ENCODE measurements at places on chromosomes 2 and 18. TPM values are rescaled to one million over a fixed set of nuclear protein-coding genes. Genes with fewer than 3 reads are reported as not detected.

DNA sequence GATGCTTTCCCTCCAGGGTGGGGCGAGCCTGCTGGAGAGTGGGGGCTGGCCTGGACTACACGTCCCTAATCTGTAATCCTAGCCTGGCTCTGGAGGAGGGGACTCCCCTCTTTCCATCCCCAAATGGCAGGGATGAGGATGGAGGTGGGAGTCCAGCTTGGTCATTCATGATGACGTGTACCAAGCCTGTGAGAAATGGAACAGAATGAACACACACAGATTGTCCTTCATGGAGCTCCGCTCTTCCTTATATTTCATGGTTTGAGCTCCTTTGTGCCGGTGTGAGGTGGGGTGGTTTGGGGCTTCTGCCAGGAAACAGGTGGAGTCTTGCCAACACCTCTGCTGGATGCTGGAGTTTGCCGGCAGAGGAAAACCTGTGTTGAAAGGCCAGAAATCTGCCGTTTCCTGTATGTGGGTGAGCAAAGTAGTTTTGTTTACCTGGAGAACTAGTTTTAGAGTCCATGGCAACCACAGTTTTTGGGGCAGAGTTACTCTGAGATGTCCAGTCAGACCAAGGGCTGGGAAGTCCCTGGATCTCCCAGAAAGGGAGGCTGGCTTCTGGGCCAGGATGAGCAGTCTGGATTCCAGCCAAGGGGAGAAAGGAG is 417.6 kb upstream of the MEX3C start:
- no peak overlapping the region for H3K4me3 ChIP-seq
- no peak overlapping the region for H3K27ac ChIP-seq
- DNase-seq: no peak
- H3K36me3 ChIP-seq: no peaks in the 10 kb centered on the region

DNA sequence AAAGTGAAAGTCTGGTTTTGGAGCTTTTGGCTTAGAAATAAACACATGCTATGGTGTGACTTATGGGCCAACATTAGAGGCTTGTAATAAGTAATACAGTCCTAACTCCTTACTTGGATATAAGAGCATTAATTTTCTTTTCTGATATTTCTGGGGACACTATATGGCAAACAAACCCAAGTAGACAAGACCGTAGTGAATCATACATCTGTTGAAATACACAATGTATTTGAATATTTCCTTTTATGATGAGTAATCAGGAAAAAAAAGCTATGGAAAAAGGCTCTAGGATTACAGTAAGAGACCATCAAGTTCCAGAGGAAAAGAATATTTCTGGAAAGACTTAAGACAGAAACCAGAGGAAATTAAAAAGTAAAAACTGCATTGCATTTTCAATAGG is 146.0 kb upstream of the CYP26B1 start:
- H3K4me3 ChIP-seq: no peak overlapping the region
- no peaks in the 10 kb centered on the region for H3K36me3 ChIP-seq
- no peak overlapping the region for H3K27ac ChIP-seq
- no peak for DNase-seq

DNA sequence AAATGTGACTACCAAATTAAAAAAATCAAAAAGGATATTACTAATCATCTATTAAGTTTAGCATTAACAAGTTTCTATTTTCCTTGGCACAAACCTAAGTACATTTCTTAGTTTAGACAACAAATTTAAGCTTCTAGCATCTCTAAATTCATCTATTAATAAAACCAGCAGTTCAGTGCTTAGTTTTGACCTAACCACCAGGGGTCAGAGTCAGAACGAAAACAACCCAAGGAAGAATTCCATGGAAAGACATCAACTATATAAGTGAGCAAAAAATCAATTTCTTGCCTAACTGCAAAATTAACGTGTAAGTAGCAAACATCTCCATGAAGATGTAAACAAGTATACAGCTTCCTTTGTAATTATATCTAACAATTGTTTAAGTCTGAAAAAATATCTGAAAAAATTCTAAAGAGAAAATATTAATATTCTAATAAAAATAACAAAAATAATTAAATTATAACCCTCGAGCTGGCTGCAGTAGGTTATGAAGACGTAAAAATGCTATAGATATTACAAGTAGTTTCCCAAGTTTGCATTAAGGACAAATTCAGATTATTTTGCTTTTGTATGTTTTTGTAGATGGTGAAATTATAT is 83.7 kb downstream of the CERKL start:
- no peaks in the 10 kb centered on the region for H3K36me3 ChIP-seq
- no peaks in the 10 kb centered on the region for H3K4me1 ChIP-seq
- no peak overlapping the region for H3K27ac ChIP-seq
- H3K4me3 ChIP-seq: no peak overlapping the region
- H3K27me3 ChIP-seq: peaks cover 6% of the 10 kb centered on the region

DNA sequence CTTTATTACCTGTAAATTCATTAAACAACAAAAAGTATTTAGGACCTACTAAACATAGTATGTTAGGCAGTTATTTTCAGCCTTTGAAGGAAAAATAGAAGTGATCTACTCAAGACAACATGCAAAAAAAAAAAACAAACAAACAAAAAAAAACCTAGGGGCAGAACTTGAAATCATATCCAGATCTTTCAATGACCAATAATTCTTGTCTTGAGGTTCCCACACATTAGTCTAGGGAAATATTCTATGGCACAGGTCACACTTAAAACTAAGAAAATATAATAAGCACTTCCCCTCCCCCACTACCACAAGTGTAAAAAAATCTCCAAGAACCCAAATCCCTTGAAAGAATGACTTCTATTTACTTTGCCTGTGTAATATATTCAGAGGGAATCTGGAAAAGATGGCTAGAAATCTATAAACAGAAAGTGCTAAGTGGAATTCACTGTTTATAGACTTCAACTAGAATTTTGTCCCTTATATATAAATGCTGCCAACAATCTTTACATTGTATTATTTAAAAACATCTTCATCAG is 3.5 kb downstream of the PELI1 start:
- H3K4me1 ChIP-seq: peaks cover 41% of the 10 kb centered on the region
- no peak overlapping the region for H3K27ac ChIP-seq
- H3K27me3 ChIP-seq: no peaks in the 10 kb centered on the region
- no peak overlapping the region for H3K4me3 ChIP-seq

GRCh38 chr2:237254911-237255578 is 158.9 kb downstream of the COL6A3 start:
- H3K27me3 ChIP-seq: peaks cover 7% of the 10 kb centered on the region
- H3K27ac ChIP-seq: no peak overlapping the region
- no peaks in the 10 kb centered on the region for H3K4me1 ChIP-seq
- no peak for DNase-seq

- no peak overlapping the region for H3K27ac ChIP-seq
- H3K4me3 ChIP-seq: no peak overlapping the region
- no peaks in the 10 kb centered on the region for H3K36me3 ChIP-seq
- H3K27me3 ChIP-seq: no peaks in the 10 kb centered on the region
- H3K4me1 ChIP-seq: peaks cover 41% of the 10 kb centered on the region
These were observed 5.3 kb upstream of the MBP start for GRCh38 chr18:77137851-77138250.

- peaks cover 93% of the 10 kb centered on the region for H3K4me1 ChIP-seq
- no peaks in the 10 kb centered on the region for H3K36me3 ChIP-seq
- no peaks in the 10 kb centered on the region for H3K27me3 ChIP-seq
- peak overlapping the region; percentile 72 for H3K4me3 ChIP-seq
These were observed 115.0 kb downstream of the SPTBN1 start for GRCh38 chr2:54570925-54571694.

DNA sequence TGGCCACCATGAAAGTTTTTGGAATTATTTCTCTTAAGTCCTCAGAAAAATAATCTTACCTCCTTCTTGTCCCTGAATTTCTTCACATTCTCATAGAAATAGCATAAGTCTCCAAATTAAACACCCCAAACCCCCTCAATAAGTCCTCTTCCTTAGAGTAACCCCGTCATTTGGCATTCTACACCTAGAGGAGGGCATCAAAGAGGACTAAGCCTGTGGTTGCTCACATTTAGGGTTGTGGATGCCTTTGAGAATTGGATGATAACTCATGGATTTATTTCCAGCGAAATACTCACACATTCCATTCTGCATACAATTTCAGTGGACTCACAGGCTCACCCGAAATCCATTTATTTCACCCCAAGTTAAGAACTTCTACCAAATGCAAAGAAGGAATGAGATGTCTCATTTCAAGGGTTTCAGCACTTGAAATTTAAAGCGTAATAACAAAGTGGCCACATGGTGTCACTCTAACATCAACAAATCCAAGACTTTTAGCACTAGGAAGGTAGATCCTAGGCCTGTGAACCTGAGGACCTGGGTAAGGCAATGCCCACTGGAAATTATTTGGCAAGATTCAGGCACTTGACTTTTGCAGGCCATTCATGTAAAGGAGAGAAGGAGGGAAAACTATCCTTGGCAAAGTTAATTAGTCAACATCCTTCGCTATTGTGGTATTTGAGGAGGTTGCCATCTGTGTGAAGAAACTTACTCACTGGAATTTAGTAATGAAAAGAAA is 24.6 kb downstream of the DYTN start:
- H3K27me3 ChIP-seq: no peaks in the 10 kb centered on the region
- no peaks in the 10 kb centered on the region for H3K4me1 ChIP-seq
- no peak overlapping the region for H3K27ac ChIP-seq
- DNase-seq: no peak
- no peaks in the 10 kb centered on the region for H3K36me3 ChIP-seq

DNA sequence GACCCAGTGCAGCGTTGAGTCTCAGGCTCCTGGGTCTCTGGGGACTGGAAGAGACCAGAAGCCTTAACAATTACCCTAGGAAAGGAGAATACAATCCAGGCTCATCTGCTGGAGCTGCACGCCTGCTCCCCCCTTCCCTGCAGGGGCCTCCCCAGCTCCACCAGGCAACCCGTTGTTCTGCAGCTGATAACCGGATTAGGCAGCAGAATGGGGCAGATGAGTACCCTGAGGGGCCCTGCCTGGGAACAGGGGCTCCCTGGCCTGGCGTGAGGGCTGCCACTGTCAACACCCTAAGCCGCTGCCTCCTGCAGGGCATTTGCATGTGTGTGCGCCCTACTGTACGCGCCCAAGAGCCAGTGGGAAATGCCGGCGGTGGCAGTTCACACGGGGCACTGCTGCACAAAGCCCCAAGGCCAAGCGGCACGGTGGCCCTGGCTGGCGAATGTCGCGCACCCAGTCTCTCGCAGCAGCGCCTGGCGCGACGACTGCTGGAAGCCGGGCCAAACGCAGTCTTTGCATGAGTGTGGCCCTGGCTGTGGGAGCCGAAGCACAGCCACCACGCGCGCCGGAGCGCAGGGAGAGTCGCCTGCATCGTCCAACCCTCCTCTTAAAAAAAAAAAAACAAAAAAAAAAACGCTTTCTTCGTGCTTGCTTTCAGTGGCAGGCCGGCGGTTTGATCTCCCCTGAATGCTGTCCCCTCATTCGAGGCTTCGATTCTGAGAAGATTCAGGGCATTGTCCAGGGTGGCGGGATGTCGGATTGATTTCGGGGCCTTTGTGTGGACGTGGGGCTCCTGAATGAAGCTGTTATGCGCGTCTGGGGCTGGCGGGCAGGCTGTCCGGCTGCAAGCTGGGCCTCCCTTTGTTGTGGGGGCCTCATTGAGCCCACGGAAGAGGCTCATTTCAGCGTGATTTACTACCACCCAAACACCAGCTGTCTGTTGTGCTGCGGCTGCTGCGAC is 63.8 kb downstream of the SETBP1 start:
- H3K27me3 ChIP-seq: no peaks in the 10 kb centered on the region
- DNase-seq: no peak
- no peak overlapping the region for H3K4me3 ChIP-seq
- no peak overlapping the region for H3K27ac ChIP-seq

GRCh38 chr2:14257801-14258507 is 374.6 kb upstream of the LRATD1 start:
- no peak overlapping the region for H3K4me3 ChIP-seq
- H3K36me3 ChIP-seq: no peaks in the 10 kb centered on the region
- no peak for DNase-seq
- H3K4me1 ChIP-seq: no peaks in the 10 kb centered on the region
- no peak overlapping the region for H3K27ac ChIP-seq

DNA sequence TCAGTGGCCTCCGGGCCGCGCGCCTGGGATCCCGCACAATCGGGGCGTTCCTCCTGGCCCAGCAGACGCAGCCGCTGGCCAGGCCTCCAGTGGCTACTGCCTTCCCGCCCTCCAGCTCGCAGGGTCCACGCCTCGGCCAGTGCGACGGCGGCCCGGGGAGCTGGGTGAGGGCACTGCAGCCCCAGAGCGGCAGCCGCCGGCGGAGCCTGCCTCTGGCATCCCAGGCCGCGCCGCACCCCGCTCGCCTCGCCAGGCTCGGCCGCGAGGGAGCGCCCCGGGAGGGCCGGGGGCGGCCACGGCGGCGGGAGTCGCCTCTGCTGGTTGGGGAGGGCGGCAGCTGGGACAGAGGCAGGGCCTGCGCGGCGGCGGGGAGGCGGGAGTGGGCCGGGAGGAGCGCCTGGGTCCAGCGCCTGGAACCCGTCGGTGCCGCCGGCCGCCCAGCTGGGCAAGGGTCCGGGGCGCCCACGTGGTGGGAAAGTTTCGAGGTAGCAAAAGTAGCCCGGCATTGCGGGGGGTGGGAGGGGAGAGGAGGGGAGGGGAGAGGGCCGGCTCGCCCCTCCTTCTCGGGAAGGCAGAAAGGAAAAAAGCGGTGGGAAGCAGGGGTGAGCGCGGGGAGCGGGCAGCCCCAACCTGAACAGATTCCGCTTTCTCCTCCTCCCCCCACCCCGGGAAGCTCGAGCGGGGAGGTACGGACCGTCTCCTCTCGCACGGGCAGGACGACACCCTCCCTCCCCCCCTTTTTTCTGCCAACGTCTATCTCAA is 1.5 kb upstream of the INHBB start:
- no peak overlapping the region for H3K4me3 ChIP-seq
- H3K27me3 ChIP-seq: peaks cover 28% of the 10 kb centered on the region
- H3K36me3 ChIP-seq: no peaks in the 10 kb centered on the region
- no peak overlapping the region for H3K27ac ChIP-seq

DNA sequence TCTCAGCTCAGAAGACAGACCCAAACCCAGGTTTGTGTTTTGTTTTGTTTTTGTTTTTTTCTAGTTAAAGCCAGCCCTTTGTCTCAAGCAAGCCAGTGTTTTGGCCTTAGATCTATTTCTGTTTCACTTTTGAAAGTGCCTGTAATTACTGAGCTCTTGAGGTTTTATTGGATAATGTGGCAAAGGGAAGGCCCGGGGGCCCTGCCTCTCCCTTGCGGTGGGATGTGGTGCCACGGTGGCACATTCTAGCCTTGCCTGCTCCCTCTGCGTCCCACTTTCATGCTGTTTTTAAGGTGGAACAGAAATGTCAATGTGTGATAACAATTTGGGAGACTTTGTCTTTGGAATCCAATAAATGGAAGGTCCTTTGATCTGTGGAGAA is 2.5 kb downstream of the HPCAL1 start:
- DNase-seq: peak; percentile 53
- H3K4me3 ChIP-seq: peak overlapping the region; percentile 76
- no peaks in the 10 kb centered on the region for H3K36me3 ChIP-seq
- H3K27ac ChIP-seq: no peak overlapping the region
- no peaks in the 10 kb centered on the region for H3K27me3 ChIP-seq
- H3K4me1 ChIP-seq: peaks cover 73% of the 10 kb centered on the region

- H3K36me3 ChIP-seq: no peaks in the 10 kb centered on the region
- no peaks in the 10 kb centered on the region for H3K27me3 ChIP-seq
- H3K4me1 ChIP-seq: no peaks in the 10 kb centered on the region
- no peak overlapping the region for H3K27ac ChIP-seq
These were observed 80.2 kb downstream of the CLHC1 start for GRCh38 chr2:55151733-55152433.

Gene AKAIN1
- total RNA-seq: not detected

Gene DNAJC5G
- total RNA-seq: not detected

Gene SERPINB13
- not detected for total RNA-seq

Data from CD8-positive, alpha-beta memory T cell (primary cell).